Sigmoid colon (tissue), 7 donors: ENCODE measurements at places on chromosomes 7 and 10. TPM values are rescaled to one million over a fixed set of nuclear protein-coding genes. Genes with fewer than 3 reads are reported as not detected.

SFRP5 gene
- total RNA-seq = 18.3 TPM

- no peaks in the 10 kb centered on the region for H3K27me3 ChIP-seq
- no peak overlapping the region for H3K4me3 ChIP-seq
- no peak for DNase-seq
- no peak overlapping the region for H3K27ac ChIP-seq
- H3K36me3 ChIP-seq = no peaks in the 10 kb centered on the region
Measured at GRCh38 chr7:93018716-93019115, 99.1 kb downstream of the SAMD9 start.

GRCh38 chr7:150923802-150924201, 54.3 kb downstream of the KCNH2 start:
- DNase-seq = no peak
- no peak overlapping the region for H3K27ac ChIP-seq
- H3K4me1 ChIP-seq = peaks cover 19% of the 10 kb centered on the region

- H3K36me3 ChIP-seq = no peaks in the 10 kb centered on the region
- no peaks in the 10 kb centered on the region for H3K27me3 ChIP-seq
- peaks cover 83% of the 10 kb centered on the region for H3K4me1 ChIP-seq
- peak overlapping the region; percentile 92 for H3K27ac ChIP-seq
- DNase-seq = peak; percentile 68
Measured at GRCh38 chr10:513393-513792, 176.1 kb downstream of the DIP2C start.

- H3K4me3 ChIP-seq = no peak overlapping the region
- no peak for DNase-seq
- no peaks in the 10 kb centered on the region for H3K27me3 ChIP-seq
- no peak overlapping the region for H3K27ac ChIP-seq
- H3K4me1 ChIP-seq = no peaks in the 10 kb centered on the region
Measured at GRCh38 chr7:8117195-8117594, 144.8 kb downstream of the ICA1 start.

DNA sequence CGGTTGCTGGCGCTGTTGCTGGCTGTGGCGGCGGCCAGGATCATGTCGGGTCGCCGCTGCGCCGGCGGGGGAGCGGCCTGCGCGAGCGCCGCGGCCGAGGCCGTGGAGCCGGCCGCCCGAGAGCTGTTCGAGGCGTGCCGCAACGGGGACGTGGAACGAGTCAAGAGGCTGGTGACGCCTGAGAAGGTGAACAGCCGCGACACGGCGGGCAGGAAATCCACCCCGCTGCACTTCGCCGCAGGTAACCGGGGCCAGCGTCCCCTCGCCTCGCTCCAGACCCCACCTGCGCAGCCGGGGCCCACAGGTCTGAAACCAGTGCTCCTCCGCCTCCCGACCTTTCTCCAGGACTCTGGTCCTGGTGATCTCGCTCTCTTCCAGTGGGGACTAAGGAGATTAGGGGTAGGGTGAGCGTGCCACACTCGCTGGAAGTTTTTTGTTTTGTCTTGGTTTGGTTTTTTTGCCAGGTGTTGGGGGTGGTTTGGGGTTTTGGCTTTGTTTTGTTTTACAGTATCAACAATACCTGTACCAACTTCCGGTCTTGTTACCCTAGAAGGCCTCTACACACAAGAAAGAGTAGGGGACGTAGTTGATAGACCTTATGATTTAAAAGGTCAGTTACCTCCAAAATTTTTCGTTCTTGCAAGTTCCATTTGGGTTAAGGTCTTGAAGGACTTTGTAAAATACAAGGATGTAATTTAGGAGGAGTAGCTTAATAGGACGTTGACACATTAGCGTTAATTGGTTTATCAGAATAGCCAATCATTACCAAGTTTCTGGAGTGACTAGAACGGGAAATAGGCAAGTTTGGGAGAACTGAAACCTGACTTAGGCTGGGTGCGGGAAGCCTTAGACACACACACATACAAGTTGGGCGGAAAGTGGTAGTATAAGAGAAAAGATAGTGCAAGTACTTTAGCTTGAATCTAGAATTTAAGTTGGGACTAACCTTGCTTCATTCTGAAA, 704 bp downstream of the TNKS2 start:
- no peaks in the 10 kb centered on the region for H3K27me3 ChIP-seq
- H3K36me3 ChIP-seq = no peaks in the 10 kb centered on the region
- DNase-seq = peak; percentile 69
- H3K27ac ChIP-seq = peak overlapping the region; percentile 99
- H3K4me1 ChIP-seq = peaks cover 55% of the 10 kb centered on the region
